ENCODE measurements at places on chromosomes 4 and X.

GRCh38 chr4:106803083-106803482 lies 233.0 kb downstream of the DKK2 start:
- DNase-seq: no peak

DNA sequence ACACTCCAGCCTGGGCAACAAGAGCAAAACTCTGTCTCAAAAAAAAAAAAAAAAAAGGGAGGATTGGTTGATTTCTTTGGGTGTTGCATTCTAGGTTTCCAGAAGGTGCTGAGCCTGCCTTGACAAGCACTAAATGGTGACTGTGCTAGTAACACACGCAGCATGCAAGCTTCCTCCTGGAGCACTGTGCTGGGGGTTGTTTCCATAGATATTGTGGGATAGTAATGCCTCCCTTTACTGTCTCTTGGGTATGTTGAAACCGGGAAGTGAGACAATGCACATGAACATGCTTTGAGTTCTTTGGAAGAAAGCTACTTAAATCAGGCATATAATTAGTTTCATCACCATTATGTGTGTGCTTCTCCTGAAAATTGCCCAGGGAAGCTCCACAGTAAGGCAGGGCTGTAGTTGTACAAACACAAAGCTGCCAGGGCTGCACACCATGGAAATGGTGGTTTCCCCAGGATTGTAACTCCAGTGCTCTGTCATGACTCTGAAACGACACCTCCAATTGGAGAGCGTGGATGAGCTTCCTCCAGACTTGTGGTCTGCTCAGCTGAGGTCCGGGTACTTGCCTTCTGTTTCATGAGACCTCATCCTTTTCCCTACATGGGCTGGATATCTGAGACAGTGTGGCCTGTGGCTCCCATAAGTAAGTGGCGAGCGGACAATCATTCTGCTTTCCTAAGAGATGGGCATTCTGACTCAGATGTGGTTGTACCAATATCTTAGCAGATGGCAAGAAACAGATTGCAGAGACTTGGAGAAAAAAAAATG lies 31.5 kb upstream of the STOX2 start:
- no peak for DNase-seq

DNA sequence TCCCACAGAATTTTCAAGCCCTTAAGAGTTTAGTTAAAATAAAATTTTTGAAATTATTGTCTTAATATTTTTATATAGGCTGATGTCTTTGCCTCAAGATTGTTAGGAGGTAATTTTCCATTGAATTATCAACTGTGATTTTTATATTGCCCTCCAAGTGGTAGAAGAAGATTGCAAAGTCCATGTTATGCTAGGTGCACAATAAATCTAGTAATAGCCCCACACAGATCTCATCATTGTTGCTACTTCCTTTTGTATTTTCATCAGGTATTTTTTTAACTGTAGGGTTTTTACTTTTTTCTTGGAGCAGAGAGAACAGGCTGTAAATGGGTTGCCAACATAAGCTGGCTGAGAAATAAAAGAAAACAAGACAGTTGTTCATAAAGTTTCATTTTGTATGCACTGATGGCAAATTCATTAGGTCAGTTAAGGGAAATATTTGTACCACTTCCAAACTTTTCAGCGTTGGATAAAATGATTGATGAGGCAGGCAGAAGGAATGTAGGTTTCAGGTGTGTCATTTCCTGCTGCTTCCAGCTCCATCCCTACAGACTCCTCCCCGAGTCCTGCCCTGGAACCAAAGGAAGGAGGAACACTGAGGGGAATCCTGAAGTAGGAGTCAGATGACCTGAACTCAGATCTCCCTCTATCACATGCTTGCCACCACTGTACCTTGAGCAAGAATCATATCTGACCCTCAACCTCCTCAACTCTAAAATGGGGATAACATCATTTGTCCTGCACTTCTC lies 105.5 kb downstream of the PRRG1 start:
- no peak for DNase-seq

DNA sequence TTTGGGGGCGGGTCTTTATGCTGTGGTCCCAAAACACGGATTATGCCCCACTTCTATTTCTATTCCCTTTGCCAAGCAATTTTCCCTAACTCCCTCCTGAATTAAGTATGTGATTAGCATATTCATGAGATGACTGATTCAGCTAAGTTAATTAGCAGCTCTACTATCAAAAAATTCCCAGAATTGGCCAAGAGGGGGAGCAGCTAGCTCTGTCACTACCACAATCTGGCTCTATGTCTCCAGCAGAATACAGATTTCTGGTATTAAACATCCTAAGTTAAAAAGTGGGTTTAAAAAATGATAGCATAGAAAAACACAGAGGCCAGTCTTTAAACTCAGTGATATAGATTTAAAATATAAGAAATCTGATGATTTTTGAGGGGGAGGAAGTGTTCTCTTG lies 80.3 kb downstream of the GPC4 start:
- no peak for DNase-seq

- DNase-seq: no peak
Observed at GRCh38 chrX:94435799-94436198, 761.8 kb downstream of the FAM133A start.

- DNase-seq: no peak
Observed at GRCh38 chr4:111434586-111434985, 710.7 kb upstream of the FAM241A start.

GRCh38 chr4:31192341-31192740 lies 472.2 kb downstream of the PCDH7 start:
- DNase-seq: no peak

- no peak for DNase-seq
Observed at GRCh38 chrX:108323751-108324150, 114.5 kb downstream of the COL4A6 start.

GRCh38 chr4:87257523-87257922 lies 37.1 kb upstream of the KLHL8 start:
- DNase-seq: no peak

- no peak for DNase-seq
Observed at GRCh38 chrX:109848461-109849050, 115.5 kb upstream of the ACSL4 start.

GRCh38 chr4:81359207-81359606 lies 112.5 kb downstream of the RASGEF1B start:
- DNase-seq: no peak

DNA sequence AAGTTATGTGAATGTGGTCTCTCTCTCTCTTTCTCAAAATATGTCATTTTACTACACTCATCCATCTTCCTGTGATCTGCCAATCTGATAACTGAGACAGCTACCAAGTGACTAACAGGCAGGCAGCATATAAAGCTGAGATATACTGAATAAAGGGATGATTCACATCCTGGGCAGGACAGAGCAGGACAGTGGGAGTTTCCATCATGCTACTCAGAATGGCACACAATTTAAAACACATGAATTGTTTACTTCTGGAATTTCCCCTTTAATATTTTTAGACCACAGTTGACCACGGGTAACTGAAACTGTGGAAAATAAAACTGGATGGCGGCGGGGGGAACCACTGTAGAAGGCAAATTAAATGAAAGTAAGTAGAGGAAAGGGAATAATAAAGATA lies 58.6 kb upstream of the DCTD start:
- DNase-seq: no peak

DNA sequence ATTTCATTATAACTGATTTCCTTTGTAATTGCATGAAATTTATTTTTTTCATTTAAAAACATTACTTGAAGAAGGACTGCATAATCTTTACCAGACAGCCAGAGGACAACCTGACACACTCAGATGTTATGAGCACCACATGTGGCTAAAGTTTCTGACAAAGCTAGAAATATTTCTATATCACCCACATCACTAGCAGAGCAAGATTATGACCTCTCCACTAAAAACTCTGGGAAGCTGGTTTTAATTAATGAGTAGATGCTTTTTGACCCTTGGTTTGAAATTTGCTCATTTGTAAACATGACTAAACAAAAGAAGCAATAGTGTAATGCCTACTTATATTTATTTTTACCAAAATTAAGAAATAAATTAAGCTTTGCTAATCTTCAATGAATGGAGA lies 661.5 kb upstream of the EPHA5 start:
- no peak for DNase-seq

DNA sequence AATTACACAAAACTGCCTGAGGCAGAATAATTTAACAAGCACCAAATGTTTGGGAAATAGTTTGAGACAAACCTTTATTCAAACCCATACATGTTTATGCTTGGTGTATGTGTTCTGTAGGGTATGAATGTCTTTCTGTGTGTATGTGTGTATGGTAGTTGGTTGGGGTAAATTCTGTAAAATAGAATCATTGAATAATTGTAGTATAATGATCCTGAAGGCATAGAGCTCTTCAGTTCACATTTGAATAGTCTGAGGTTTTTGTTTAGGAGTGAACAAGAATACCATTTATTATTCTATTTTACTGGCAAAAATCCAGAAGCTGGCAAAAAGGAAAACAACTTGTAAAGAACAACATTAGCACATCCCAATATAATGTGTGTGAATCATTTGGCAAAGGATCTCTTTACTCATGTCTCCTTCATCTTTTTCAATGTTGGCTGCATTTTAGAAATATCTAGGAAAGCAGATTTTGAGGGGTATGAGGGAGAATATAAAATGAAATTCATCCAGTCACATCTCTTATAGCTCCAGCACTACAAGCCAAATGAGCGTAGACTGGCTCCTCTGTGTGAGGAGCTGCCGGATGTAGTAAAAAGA lies 360.0 kb downstream of the CHIC1 start:
- no peak for DNase-seq

- DNase-seq: no peak
Observed at GRCh38 chrX:115563633-115564162, 2.7 kb downstream of the PLS3 start.

GRCh38 chr4:26020881-26021280 lies 106.9 kb downstream of the SMIM20 start:
- DNase-seq: no peak

- no peak for DNase-seq
Observed at GRCh38 chr4:102715057-102715456, 45.7 kb downstream of the MANBA start.

DNA sequence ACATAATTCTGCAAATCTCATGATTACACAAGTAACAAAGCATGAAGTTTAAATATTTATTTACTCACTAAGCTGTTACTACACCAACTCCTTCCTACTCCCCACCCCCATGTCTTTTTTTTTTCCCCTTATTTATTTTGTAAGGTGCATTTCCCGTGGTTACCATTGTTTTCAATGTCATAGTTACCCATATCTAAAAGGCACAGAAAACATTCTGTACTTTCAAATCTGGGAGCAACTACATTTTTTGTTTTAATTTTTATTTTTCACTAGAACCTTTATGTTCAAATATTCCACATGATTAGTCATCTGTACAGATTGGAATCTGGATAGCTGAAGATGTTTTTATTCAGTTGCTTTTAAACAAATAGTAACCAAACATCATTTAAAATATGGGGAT lies 62.8 kb downstream of the PPP3CA start:
- no peak for DNase-seq

GRCh38 chrX:116009861-116010710 lies 160.5 kb upstream of the AGTR2 start:
- DNase-seq: no peak

DNA sequence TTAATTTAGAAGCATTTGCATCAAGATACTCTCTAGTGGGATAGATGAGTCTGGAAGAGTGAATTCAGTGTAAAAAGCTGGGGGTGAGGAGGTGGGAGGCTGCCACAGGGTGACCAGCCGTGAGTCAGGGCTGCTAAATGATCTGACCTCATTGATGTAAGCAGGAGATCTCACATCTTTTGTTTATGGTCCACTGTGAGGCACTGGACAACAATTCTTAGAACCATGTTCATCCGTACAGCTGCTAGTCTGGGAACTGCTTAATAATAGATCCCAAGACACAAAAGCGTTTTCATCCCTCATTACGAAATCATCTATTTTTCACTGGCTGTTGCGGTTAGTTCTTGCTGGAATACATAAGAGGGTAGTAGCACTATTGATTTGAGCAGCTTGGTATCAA lies 14.1 kb downstream of the KLF3 start:
- no peak for DNase-seq

GRCh38 chr4:99679204-99679603 lies 21.6 kb upstream of the C4orf54 start:
- DNase-seq: no peak

DNA sequence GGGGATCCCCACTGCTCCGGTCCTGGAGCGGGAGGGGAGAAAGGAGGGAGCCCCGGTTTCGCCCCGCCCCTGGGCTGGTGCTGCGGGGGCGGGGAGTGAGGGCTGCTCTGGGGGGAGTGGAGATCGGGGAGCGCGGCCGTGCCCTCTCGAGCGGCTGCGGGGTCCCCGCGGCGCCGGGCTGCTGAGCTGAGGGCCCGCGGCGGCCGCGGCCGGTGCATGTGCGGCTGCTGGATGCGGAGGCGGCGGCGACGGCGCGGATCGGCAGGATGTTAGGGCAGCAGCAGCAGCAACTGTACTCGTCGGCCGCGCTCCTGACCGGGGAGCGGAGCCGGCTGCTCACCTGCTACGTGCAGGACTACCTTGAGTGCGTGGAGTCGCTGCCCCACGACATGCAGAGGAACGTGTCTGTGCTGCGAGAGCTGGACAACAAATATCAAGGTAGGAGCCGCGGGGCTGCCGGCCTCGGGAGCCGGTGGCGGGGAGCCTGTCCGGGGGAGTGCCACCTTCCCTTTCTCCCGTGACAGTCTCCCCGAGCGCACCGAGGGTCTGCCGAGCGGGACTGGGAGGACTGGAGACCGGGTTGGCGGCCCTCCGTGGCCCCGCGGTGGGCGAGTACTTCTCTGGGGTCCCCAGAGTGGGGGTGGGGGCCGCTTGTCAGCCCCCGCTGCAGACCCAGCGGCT lies at the start of gene ING2:
ING2 (plus strand) TSS at position 129 of the 681 bp plus-strand sequence; CDS start at position 267, 138 bp downstream.
- DNase-seq: no peak

DNA sequence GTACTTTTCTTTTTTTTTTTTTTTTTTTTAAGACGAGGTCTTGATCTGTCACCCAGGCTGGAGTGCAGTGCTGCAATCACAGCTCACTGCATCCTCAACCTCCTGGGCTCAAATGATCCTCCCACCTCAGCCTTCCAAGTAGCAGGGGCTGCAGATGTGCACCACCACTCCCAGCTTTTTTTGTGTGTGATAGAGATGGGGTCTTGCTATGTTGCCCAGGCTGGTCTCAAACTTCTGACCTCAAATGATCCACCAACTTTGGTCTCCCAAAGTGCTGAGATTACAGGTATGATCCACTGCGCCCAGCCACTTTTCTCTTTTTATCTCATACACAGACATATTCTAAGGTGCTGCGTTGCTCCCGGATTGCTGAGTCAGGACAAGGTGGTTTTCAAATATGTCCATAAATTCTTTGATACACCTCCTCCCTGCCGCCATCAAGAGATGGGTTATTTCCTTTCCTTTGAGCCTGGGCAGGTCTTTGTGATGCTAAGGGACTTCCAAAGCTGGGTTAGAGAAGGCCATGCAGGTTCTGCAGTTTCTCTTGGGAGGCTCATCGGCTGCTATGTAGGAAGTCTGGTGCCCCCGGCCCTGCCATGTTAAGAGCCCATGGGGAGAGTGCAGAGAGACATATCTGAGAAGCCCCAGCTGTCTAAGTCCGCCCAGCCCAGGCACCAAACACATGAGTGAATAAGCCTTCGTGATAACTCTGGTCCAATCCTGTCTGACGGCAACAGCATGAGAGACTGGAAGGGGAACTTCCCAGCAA lies 8.4 kb upstream of the PLA2G12A start:
- no peak for DNase-seq

Measured in stimulated activated CD8-positive, alpha-beta memory T cell treated with anti-CD3 and anti-CD28 coated beads, Interleukin-12 subunit alpha, Interleukin-12 subunit beta, amount 100 ng/mL, for 4 hours (primary cell).